Stimulated activated naive CD4-positive, alpha-beta T cell (primary cell): ENCODE measurements at places on chromosomes 4 and X.
A peak's percentile ranks its signal among the peaks of the same experiment; 100 is the strongest.

- DNase-seq: no peak
Observed at GRCh38 chr4:53321151-53321983, 44.5 kb downstream of the SCFD2 start.

DNA sequence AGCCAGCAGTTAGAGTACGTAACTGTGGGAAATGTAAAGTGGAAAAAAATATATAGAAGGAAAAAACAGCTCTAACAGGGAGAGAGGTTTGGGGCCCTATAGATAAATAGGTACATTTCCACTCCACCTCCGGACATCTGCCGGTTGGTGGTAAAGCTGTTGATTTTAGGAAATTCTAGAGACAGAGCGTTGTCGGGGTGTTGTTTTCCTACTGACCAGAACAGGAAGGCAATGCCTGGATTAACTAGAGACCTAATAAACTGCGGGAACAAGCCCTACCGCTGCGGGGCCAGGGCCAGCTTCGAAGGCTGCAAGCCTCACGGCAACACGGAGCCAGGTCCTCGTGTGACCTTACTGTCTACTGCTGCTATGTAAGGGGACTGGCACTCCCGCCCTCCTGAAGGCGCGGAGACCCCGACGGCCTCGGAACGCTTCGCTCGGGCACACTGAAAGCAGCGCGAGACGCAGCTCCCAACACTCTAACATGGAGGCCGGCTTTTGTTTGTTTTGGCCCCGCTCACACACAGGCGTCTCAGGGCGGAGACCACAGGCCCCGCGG, 702 bp upstream of the CDKN2AIP start:
- peak; percentile 46 for DNase-seq

DNA sequence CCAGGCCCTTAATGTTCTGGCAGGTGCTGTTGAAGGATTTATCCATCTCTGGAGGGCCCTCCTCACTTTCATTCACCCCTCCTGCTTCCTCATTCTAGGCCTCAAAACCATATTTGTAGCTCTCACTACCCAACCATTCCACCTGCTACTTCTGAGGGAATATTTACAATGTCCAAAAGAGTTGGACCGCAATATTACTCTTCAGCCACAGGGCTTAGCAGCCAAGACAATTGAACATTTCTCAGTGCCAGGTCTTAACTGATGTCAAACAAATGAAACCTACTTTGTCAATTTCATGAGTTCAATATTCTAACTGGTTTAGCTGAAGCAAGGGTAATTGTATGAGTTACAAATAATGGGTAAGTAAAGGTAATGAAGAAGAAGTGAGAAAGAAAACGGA, 113.2 kb downstream of the ENOX2 start:
- DNase-seq: no peak

DNA sequence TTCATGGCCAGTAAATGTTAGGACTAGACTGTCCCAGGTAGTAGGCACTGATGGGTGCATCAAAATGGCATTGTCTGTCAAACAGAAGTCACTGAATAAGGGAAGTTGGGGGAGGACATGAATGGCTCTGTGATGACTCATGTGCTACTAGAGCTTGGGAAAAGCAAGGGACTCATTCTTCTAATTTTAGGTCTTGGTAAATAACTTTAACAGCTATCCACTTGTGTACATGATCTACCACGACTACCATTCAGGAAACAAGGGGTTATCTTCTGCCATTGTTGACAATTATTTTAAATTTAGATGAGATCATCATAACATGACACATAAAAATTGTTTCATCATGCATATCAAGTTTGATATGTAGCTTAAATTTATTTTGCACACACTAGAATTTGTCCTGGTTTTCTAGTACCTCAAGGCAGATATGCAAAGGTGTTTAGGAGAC, 6.3 kb downstream of the AREG start:
- no peak for DNase-seq

- DNase-seq: no peak
Observed at GRCh38 chr4:168361365-168362024, 42.9 kb upstream of the DDX60 start.

DNA sequence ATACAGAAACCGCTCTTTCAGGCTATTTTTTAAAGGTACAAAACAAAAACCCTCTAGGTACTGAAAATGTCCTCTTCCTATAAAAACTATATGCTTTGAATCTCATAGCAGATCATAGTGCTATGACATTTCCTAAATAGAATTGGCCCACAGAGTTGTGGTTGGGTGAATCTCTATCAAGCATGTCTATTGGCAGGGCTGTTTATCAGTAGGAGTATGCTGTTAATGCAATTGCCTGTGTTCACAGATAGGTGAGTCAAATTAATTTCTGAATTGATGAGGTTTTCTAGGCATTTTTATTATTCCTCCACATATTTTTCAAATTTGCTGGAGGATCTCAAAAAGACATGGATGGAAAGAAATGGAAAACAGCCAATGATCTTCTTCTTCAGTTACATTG, 73.9 kb downstream of the QRFPR start:
- DNase-seq: no peak

DNA sequence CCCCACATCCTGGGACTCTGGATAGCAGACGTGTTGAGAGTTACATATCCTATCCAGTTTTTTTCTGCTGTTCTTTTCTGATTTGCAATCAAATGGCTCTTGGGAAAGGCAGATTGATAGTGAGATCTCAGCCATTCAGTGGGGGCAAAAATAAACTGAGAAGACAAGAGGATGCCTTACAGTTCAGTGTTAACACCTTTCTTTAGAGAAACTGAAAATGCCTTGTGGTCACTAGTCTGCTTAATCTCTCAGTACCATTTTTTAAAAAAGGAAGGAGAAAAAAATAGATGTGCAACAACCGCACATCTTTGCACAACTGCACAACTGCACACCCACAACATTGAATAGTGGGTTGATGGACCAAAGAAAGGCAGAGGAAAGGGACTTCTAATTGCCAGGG, 109.3 kb downstream of the ARHGEF9 start:
- DNase-seq: no peak

GRCh38 chrX:115642311-115642710, 81.3 kb downstream of the PLS3 start:
- no peak for DNase-seq

GRCh38 chr4:131137196-131137595, 2011.9 kb upstream of the PCDH10 start:
- DNase-seq: no peak

DNA sequence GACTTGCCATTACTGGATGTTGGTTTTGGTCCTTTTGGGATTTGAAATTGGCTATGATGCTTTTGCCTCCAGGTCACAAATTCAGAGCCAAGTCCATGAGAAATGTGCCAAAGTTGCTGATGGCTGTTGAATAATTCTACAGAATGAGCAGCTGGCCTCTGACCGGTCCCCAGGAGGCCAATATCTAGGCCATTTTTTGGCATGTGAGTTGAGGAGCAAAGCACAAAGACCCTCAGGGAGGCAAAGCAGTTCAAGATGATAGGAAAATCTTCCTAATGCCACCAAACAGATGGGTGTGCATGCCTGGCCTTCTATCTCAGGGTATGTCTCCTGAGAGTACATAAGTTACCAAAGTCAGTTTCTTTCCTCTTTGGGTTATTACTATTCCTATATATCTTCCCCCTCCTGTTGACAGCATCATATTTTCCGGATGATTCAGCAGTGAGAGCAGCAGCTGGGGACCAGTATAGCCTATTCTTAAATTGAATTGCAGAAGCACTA, 44.4 kb downstream of the SEL1L3 start:
- DNase-seq: no peak

- no peak for DNase-seq
Observed at GRCh38 chrX:15576019-15576418, 24.7 kb downstream of the ACE2 start.

DNA sequence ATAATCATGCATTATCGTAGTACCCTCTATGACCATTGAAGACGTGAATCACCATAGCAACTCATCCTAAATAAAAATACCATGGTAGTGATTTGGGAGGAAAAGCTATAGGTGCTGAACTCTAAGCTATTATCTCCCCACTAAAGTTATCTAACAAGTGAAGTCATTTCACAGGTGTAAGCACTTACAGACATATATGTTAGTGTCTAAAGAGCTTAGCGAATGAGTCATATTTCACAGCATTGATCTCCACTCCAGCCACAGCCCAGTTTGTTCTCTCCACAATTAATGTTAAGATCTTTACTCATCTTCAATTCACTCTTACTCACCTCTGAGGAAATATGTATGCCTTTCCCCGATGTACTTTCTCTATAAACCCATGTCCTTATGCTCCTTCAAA, 57.0 kb downstream of the DCAF8L1 start:
- DNase-seq: no peak

DNA sequence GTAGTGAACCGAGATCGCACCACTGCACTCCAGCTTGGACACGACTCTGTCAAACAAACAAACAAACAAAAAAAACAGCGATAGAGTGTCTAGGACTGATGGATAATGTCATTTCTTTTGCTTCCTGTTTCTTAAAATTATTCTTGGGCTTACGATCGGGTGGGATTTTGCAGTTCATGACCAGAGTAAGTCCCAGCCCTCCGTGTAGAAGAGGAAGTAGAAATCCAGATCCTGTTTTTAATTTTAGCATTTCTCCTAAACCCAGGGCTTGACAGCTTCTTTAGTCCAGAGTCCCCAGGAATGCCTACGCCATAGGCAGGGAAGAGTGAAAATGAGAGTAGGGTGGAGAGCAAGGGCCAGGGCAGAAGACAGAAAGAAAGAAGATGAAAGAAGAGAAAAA, 94.3 kb downstream of the HPRT1 start:
- no peak for DNase-seq

DNA sequence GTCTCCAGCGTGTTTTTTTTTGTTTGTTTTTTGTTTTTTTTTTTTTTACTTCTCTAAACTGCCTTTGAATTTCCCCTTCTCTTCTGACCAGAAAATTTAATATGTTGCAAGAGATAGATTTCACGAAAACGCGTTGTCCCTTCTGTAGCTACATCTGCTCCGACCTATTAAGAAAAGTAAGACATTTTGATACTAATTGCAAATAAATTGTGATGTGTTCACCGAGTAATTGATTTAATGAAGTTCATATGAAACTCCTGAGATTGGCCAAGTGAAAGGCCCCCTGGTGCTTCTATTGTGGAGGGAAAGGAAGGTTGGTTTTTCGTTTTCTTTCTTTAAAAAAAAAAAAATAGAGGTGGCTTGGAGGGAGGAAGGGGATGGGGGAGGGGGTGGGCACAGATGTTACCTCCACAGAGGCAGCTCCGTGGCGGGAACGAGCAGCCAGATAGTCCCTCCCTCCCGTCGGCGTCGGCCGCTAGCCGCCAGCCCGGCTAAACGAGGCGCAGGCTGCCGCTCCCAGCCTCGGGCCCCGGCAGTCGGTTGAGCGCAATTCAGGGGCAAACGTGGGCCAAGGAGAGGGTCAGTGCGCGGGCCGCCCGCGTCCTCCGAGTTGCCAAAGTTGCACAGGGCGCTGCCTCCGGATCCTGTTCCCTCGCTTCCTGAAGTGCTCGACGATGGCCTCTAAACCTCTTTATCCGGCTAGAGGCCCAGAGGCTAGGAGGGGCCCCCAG, 139.1 kb upstream of the ZIC3 start:
- DNase-seq: no peak

- no peak for DNase-seq
Observed at GRCh38 chrX:37879692-37880091, 32.3 kb upstream of the DYNLT3 start.

DNA sequence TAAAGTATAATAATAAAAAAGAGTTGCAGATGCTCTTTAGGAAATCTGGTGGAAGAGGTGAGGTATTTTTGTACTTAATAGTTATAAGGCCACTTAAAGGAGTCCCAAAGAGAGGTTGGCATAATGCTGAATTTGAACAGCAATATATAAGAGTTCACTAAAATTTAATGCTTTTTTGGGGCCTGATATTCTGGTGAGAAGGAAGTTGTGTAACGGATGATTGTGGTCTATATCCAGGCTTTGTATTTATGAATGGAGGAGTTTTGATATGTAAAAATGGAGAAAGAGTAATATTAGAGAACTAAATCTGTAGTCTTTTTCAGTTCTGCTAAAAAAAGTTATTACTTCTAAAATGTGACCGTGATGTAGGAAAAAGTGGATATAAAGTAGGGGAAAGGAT, 20.4 kb downstream of the BMP2K start:
- no peak for DNase-seq

DNA sequence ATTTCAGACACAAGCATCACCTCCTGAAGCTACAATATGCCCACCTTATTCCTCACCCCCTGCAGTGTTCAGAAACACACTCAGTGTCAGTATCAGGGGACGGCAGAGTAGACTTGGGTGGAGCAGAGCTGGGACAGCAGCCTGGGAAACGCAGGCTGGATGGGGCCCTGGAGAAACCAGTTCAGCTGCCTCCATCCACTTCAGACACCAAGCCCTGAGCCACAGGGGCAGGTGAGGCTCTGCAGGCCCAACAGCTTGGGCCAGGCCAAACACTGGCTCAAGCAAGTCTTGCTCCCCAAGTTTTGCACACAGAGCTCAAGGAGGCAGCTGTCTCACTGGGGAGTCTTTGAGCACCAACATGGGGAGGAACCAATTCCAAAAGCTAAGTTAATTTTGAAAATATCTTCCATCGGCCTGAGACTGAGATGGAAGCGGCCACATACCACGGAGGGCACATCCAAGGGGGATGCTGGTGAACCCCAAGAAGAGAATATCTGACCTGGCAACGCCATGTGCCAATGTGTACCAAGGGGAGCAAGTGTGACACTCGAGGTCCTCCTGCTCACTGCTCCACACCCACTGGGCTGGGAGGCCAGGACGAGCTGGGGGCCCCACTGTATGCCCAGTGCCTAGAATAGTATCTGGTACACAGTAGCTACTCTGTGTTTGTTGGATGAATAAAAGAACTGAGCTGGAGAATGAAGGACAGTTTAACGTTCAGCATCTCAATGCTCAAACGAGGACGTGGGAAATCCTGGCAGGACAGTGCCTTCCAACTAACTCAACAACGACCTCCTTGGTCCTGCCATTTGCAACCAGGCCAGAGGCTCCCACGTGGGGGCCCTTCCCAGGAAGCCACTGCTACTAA, 45.6 kb downstream of the PPP2R2C start:
- DNase-seq: no peak

GRCh38 chr4:166091146-166091545, 218.1 kb downstream of the TLL1 start:
- DNase-seq: no peak
